Stomach (tissue), 19 donors: ENCODE measurements at places on chromosomes 2 and 18. TPM values are rescaled to one million over a fixed set of nuclear protein-coding genes. Genes with fewer than 3 reads are reported as not detected.
A peak's percentile ranks its signal among the peaks of the same experiment; 100 is the strongest.

DNA sequence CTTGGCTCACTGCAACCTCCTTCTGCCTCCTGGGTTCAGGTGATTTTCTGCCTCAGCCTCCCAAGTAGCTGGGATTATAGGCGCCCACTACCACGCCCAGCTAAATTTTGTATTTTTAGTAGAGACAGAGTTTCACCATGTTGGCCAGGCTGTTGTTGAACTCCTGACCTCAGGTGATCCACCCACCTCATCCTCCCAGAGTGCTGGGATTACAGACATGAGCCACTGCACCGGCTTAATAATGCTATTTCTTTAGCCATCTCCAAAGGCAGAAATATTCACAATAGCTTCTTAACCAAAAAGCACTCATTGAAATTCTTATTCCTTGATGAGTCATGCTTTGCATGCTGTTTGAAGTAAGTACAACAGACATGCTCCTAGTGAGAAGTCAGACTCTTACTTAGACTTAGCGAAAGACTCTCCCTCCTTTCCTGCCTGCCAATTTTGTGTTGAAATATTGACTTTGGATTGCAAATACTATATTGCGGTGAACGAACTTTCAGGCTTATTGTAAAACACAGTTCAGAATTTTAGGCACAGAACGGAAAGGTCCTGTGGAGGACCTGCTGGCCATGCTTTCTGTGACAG lies 4.4 kb downstream of the ACTR3 start:
- H3K4me1 ChIP-seq, result peaks cover 64% of the 10 kb centered on the region
- H3K36me3 ChIP-seq, result peaks cover 4% of the 10 kb centered on the region
- H3K27me3 ChIP-seq, result no peaks in the 10 kb centered on the region
- H3K27ac ChIP-seq, result peak overlapping the region; percentile 51
- no peak for DNase-seq

DNA sequence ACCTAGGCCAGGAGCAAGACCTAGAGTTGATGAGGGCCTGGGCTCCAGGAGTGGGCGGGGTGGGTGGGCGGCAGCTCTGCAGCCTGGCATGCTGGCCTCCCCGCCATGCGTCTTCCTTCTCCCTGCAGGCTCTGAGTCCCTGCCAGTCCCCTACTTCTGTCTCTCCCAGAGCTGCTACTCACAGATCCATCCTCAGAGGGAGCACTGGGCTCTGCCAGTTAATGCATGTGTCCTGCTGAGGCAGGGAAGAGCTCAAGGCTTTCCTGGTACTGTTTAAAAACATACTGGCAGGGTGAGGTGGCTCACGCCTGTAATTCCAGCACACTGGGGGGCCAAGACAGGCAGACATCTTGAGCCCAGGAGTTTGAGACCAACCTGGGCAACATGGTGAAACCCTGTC lies 38.7 kb upstream of the EDAR start:
- H3K36me3 ChIP-seq, result no peaks in the 10 kb centered on the region
- H3K27me3 ChIP-seq, result no peaks in the 10 kb centered on the region
- H3K27ac ChIP-seq, result no peak overlapping the region
- H3K4me3 ChIP-seq, result no peak overlapping the region
- DNase-seq, result no peak
- H3K4me1 ChIP-seq, result peaks cover 6% of the 10 kb centered on the region

DNA sequence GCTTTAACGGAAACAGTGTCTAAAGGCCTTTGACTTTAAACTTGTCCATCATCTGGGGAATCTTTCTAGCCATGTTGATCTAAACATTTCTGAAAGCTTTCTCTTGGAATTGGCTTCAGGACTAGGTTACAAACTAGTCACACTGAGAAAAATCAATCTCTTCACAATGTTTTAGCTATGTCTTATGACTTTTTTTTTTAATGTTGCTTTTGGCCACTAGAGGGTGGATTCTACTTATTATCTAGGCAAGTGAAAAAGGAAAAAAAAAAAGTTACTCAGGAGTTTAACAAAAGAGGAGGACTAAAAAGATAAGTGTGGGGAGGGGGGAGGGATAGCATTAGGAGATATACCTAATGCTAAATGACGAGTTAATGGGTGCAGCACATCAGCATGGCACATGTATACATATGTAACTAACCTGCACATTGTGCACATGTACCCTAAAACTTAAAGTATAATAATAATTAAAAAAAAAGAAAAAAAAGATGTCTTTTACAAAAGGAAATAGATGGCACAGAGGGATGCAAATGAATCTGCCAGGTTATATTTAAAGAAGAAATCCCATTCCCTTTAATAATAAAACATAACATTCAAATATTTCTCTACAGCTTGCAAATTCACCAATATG lies 160.4 kb upstream of the PID1 start:
- peaks cover 5% of the 10 kb centered on the region for H3K4me1 ChIP-seq
- no peak overlapping the region for H3K4me3 ChIP-seq
- no peaks in the 10 kb centered on the region for H3K36me3 ChIP-seq
- no peak overlapping the region for H3K27ac ChIP-seq
- peaks cover 4% of the 10 kb centered on the region for H3K27me3 ChIP-seq

DNA sequence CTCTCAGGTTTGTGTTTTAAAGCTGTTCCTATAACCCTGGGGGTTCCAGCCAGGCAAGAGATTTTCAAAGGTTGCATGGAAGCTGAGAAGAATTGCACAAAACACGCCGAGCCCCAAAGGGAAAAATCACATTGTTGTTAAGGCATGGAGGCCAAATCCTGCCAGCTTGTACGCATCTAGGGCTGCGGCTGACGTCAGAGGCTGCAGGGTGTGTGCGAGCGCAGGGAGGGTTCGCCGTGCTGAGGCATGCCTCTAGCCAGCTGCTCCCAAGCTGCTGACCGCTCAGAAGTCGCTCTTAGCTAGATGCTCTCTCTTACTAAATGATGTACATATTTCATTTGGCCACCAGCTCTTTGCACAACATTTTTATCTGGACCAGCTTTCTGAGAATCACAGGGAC lies 191.8 kb downstream of the LPIN1 start:
- H3K27me3 ChIP-seq, result no peaks in the 10 kb centered on the region
- H3K4me1 ChIP-seq, result no peaks in the 10 kb centered on the region
- H3K27ac ChIP-seq, result peak overlapping the region; percentile 13

DNA sequence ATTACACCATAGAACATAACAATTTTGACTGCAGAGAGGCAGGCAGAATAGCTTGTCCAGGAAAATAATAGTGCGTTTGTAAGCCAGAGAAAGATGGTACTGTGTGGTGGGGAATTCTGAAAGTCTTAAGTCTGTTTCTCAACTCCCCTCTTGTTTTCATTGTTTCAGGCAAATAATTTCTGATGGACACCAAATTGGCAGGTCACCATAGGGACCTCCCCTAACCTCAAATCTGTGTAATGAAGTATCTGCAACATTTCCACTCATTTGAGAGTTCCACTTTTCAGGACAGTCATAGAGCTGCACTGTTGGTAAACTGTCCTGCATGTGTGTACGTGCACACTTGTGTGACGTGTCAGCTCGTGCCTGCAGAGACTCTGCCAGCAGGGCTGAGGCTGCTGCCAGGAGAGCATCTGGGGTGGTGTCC lies 195.6 kb downstream of the AGAP1 start:
- no peak for DNase-seq
- no peak overlapping the region for H3K4me3 ChIP-seq
- no peaks in the 10 kb centered on the region for H3K27me3 ChIP-seq
- H3K4me1 ChIP-seq, result peaks cover 23% of the 10 kb centered on the region
- no peak overlapping the region for H3K27ac ChIP-seq

GRCh38 chr18:6004683-6005082 lies 109.4 kb upstream of the TMEM200C start:
- no peaks in the 10 kb centered on the region for H3K36me3 ChIP-seq
- no peak overlapping the region for H3K4me3 ChIP-seq
- no peaks in the 10 kb centered on the region for H3K4me1 ChIP-seq

DNA sequence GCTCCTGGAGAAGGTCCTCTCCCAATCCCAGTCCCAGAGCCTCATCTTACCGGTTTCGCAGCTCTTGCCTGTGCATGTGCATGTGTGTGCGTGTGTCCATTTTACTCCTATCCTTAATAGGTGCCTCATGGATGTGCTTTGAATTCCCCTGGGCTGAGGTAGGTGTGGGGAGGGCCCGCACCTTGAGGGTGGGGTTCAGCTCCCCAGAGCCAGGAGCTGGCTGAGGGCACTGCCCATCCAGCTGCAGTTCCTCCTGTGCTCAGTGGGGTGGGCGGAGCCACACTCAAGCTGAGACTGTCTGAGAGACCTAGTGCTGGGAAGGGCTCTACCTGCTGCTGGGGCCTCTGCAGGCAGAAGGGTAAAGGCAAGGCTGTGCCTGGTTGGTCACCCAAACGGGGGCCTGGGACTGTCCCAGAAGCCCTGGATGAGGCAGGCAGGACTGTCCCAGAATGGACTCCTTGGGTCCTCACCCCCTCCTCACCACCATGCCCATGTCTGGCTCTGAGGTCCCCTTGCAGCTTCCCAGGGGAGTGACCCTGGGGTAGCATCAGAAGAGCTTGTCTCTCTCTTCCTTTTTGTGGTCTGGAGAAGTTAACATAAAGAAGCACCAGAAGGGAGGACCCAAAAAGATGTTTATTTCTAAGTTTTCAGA lies 8.9 kb downstream of the GDF7 start:
- no peak overlapping the region for H3K4me3 ChIP-seq
- H3K36me3 ChIP-seq, result no peaks in the 10 kb centered on the region
- H3K4me1 ChIP-seq, result peaks cover 27% of the 10 kb centered on the region
- peaks cover 13% of the 10 kb centered on the region for H3K27me3 ChIP-seq

DNA sequence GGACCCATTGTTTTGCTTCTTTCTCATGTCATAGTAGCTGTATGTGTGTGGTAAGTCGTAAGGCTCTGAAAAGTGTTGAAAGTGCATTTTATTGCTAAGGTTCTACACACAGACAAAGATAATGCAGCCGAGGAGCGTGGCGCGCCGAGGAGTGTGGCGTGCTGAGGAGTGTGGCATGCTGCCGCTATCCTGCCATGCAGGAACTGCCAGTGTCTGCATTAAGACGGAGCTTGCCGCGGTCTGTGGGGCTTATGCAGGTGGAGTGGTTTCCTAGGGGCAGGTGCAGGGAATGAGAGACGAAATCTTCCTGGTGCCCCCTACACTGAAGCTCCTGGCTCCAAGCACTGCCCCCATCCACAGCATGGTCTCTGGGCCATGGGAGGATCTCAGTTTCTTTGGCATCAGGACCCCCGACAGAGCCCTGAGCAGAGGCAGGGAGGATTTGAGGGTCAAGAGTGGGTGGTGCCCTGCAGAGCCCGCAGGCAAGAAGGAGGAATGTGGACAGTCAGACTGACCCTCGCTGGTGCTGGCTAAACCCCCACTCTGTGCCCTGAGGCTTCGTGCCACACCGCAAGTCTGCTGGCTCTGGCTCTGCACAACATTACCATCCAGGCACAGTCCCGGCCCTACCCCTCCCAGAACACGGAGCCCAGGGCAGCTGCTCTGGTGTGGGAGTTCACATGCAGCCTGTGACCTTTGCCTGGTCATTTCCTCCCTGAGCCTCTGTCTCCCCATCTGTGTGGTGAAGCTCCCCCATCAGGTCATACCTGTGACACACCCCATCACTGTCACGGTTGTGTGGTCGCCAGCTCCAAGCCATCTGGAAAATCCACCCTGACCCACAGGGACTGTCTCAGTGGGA lies 3.2 kb downstream of the SNED1 start:
- no peak for DNase-seq
- H3K4me1 ChIP-seq, result peaks cover 37% of the 10 kb centered on the region
- no peaks in the 10 kb centered on the region for H3K36me3 ChIP-seq
- no peak overlapping the region for H3K27ac ChIP-seq
- no peaks in the 10 kb centered on the region for H3K27me3 ChIP-seq

- DNase-seq, result no peak
- no peaks in the 10 kb centered on the region for H3K36me3 ChIP-seq
- no peak overlapping the region for H3K27ac ChIP-seq
- H3K4me3 ChIP-seq, result no peak overlapping the region
- H3K27me3 ChIP-seq, result no peaks in the 10 kb centered on the region
Observed at GRCh38 chr18:38494065-38494464, 928.5 kb upstream of the CELF4 start.

DNA sequence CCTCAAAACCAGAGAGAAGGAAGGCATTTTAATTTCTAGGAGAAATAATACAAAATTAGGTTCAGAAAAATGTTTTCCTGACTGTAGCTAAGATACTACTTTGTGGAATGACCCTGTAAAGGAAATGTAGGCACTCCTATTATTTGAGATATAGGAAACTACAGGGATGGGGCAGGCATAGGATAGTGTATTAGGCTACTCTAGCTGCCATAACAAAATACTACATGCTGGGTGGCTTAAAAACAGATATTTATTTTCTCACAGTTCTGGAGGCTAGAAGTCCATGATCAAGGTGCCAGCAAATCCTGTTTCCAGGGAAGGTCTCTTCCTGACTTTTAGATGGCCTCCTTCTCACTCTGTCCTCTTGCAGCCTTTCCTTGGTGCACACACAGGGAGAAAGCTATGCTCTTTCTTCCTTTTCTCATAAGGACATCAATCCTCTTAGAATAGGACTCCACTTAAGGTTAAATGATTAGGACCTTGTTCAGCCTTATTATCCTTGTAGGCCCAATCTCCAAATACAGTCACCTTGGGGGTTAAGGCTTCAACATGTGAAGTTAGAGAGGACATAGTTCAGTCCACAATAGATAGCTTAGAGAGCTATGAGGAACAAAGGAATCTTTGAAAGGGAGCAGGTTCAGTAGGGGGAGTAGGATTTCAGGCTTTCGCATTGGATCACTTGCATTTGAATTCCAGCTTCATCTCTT lies 14.0 kb upstream of the CAVIN2 start:
- H3K4me3 ChIP-seq, result no peak overlapping the region
- no peaks in the 10 kb centered on the region for H3K27me3 ChIP-seq
- H3K36me3 ChIP-seq, result no peaks in the 10 kb centered on the region
- no peak for DNase-seq
- H3K4me1 ChIP-seq, result no peaks in the 10 kb centered on the region

- H3K4me1 ChIP-seq, result peaks cover 39% of the 10 kb centered on the region
Observed at GRCh38 chr2:72824224-72824842, 1.5 kb downstream of the EXOC6B start.

DNA sequence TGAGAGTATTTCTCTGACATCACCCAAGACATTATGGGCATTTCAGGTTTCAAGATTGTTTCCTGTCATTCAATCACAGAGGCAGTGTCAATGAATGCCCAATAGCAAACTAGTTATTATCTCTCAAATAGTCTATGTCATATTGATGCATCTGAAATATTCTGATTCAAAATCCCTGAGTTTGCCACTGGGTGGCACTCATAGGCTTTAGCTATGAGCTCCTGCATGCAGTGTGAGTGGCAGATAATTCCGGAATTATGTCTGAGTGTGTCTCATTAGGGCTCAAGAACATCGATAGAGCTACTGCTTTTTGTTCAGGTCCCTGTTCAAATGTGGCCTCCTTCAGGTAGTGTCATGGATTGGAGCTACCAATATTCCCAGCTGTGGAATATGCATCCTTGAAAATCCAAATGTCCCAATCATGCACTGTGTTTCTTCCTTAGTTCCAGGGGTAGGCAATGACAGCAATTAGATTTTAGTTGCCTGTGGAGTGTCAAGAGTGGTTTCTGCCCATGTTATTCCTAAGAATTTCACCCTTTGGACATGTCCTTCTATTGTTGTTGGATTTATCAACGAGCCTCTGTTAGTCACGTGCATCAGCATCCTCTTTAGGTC lies 7.8 kb upstream of the OR6B3 start:
- no peak overlapping the region for H3K27ac ChIP-seq
- no peaks in the 10 kb centered on the region for H3K4me1 ChIP-seq
- H3K4me3 ChIP-seq, result no peak overlapping the region

- no peaks in the 10 kb centered on the region for H3K4me1 ChIP-seq
- no peak overlapping the region for H3K27ac ChIP-seq
- no peaks in the 10 kb centered on the region for H3K27me3 ChIP-seq
- H3K36me3 ChIP-seq, result no peaks in the 10 kb centered on the region
Observed at GRCh38 chr2:208031608-208032019, 6.3 kb upstream of the PLEKHM3 start.

DNER gene
- 7.6 TPM for total RNA-seq

RFTN2 gene
- 1.6 TPM for total RNA-seq

SLC66A3 gene
- 39.1 TPM for total RNA-seq

CFAP53 gene
- total RNA-seq, result not detected

FOXD4L1 gene
- total RNA-seq, result not detected

LINC00305 gene
- not detected for total RNA-seq

SULT1C2 gene
- 235 TPM for total RNA-seq

SP5 gene
- total RNA-seq, result not detected

MRPL19 gene
- 8.8 TPM for total RNA-seq

CD8B2 gene
- not detected for total RNA-seq
